ENCODE measurements at places on chromosomes 6 and 20.

DNA sequence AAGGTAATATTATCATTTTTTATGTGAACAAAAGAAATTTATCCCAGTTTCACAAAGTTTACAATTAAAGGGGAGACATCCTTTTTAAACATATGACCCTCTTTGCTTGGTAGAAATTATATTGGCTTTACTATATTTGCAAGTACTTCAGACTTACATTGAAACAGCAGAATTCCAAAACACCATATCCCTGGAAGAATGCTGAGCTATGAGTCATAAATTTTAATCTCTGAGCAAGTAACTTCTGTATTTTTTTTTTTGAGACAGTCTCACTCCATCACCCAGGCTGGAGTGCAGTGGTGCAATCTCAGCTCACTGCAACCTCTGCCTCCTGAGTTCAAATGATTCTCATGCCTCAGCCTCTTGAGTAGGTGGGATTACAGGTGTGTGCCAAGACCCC lies 240.4 kb downstream of the TBC1D32 start:
- DNase-seq = no peak

DNA sequence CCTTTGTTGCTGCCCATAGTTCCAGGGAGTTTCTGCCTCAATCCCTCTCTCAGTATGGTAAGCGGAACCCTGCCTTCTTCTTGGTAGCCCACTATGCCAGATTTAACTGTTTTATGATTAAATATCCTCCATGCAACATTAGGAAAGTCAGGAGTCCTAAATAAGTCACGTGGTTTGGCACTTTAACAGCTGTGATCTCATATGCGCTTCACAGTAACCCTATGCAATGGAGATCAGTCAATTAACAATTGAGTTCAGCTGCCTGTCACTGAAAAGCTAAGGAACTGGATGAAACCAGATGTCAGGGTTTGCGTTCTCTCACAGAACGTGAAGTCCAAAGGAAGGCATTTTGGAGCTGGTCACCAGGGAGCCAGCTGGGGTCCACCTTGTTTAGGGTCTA lies 81.6 kb downstream of the PSMB1 start:
- DNase-seq = no peak

- DNase-seq = no peak
Observed at GRCh38 chr6:119728220-119728750, 378.7 kb upstream of the MAN1A1 start.

DNA sequence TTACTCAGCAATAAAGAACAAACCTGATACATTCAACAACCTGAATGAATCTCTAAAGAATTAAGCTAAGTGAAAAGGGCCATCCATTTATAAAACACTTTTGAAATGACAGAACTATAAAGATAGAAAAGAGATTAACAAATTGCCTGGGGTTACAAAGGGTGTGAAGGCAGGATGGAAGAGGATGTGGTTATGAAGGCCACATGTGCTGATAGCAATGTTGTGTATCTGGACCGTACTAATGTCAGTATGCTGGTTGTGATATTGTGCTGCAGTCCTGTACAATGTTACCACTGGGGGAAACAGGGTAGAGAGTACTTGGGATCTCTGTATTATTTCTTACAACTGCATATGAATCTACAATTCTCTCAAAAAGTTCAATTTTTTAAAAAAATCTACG lies 36.4 kb downstream of the ELOVL5 start:
- no peak for DNase-seq

GRCh38 chr6:121344539-121344938 lies 10.3 kb upstream of the TBC1D32 start:
- no peak for DNase-seq

GRCh38 chr6:5466281-5467136 lies 205.2 kb downstream of the FARS2 start:
- no peak for DNase-seq

DNA sequence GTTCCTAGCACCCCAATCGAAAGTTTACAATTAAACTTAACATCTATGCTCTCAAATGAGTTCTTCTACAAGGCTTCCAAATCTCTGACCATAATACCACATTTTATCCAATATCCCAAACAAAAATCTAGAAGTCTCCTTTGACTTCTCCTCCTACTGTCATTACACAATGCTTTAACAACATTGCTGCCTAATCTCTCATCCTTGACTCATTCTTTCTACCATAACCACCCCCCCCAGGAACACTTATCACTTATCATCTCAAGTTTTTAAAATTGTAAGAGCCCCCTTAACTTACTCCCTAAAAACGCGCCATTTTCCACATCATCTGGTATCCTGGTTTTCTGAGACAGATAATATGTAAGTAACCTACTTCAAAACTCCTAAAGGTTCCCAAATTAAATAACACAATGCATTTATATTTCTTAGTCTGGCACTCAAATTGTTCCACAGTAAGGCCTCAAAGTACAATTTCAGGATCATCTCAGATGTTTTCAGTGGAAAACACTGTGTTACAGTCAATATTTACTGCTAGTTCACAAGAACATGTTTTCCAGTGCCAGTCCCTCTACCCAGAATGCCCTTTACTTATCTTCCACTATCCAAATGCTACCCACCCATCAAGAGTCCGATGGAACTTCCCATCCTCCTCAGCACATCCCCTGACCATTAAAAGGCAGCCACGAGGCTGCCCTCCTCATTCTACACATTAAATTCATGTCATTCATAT lies 308.2 kb upstream of the THEMIS start:
- DNase-seq = no peak

DNA sequence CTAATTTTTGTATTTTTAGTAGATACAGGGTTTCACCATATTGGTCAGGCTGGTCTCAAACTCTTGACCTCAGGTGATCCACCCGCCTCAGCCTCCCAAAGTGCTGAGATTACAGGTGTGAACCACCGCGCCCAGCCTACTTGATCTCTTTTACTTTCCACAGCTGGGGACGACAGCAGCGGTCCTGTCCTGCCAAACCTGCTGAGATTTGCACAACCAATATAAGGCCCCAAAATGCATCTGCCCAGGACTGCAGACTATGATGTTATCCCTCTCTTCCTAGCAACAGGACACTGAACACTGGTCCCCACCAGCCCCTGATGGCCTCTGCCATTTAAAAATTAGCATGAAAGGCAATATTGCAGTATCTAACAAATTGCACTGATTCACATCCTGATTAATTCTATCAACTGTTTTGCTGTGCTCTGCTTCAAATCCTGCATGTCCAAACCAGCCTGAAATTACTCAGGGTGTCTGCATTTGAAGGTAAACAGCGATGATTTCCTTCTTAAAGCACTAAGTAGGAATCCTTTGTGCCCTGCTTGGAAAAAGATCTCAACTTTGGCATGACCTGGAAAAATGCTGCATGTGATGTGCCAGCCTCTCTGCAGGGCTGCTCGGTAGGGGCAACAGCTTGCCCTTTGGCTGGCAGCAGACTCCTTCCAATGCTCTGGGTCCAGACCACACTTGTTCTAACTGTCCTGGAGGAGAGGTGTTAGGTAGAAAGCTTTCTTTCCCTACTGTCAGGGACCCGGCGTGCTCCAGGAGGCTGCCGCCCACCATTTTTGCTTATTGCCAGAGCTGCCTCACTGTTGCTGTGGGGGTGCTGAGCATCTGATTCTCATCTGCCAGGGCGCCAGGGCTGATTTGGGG lies 27.4 kb upstream of the PXDC1 start:
- DNase-seq = no peak

DNA sequence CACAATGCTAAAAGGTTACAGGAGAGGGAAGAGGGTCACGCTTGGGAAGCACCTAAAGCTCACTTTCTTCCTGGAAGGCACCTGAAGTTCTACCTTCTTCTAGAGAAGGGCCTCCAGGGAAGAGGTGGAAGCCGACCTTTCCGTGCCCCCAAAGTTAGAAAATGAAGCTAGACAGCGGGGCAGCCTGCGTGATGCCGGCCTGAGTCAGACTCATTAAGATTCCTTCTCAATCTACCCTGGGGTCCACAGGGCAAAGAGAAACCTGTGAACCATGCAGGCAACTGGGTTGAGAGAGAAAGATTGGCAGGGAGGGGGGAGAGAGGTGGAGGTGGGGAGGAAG lies 54.8 kb upstream of the CCDC167 start:
- DNase-seq = no peak

DNA sequence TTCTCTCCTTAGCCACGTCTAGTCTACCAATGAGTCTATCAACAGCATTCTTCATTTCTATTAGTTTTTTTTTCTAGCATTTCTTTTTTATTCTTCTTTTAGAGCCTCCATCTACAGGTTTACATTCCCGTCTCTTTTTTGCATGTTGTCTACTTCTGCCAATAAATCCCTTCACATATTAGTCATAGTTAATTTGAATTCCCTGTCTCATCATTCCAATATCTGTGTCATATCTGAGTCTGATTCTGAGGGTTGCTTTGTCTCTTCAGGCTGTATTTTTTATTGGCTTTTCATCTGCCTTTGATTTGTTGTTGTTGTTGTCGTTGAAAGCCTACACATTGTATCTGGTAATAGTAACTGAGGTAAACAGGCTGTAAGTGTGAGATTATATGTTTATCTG lies 104.6 kb downstream of the HMGCLL1 start:
- no peak for DNase-seq

DNA sequence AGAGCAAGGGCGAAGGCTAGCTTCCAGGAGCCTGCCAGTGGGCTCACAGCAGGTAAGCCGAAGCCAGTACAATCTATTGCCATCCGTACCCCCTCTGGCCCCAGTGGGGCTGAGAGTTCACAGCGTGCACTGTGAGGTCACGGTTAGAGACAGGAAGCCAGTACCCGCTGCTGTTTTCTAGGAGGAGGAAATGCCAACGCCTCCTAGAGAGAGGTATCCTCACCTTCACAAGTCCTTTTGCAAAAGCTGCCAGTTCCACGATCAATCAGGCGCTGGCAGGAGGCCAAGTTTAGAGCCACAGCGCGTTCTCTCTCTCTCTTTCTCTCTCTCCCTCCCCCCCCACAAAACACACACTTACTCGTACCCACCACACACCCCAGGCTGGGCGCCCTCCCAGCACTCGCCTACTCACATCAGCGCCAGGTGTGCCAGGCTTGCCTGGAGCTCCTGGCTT lies 22.5 kb downstream of the COL9A1 start:
- no peak for DNase-seq

- DNase-seq = no peak
Observed at GRCh38 chr20:57678340-57678739, 31.5 kb downstream of the PMEPA1 start.

DNA sequence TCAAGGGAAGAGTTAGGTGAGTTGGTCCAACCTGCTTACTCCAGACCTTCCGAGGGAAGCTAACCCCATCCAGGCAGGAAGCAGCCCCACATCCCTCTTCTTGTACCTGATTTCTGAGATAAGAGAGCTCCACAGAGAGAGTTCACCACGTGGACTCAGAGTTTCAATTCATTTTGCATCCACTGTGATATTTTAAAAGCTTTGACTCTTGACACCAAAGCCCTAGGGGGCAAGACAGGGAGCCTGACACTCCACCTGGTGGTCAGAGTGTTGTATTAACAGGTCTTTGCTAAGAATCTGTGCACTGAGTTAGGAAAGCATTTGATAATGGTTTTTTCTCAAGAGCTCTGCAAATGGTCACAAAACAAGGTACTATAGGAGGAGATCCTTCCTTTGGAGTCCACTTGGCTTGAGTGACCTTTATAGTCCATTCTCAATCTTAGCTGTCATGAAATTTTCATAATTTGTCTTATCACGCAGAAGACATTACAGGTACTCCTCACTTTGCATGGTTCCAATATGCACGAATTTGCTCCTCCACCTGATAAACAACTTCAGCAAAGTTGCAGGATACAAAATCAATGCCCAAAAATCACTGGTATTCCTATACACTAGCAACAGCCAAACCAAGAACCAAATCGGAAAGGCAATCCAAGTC lies 56.2 kb upstream of the RIPOR2 start:
- peak; percentile 3 for DNase-seq

- DNase-seq = no peak
Observed at GRCh38 chr6:43521836-43522235, 4.9 kb downstream of the POLR1C start.

GRCh38 chr20:51382986-51383821 lies 159.3 kb downstream of the NFATC2 start:
- peak; percentile 26 for DNase-seq

DNA sequence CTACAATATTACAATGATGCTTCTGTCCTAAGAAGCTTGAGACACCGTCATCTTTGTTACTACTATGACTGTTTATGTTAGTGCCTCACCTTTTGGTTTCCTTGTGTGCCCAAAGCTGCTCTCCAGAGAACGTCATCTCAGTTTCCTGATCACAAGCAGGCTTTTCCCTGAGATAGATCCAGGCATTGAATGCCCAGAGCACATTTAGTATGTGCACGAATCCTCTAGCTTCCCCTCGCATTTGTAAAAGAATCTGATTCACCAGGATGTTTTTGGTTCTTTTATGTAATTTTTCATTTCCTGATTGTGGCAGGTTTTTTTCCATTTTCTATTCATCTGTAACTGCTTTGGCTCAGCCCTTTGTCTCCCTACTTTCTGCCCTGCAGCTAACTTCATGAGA lies 100.2 kb upstream of the TMEM181 start:
- no peak for DNase-seq

DNA sequence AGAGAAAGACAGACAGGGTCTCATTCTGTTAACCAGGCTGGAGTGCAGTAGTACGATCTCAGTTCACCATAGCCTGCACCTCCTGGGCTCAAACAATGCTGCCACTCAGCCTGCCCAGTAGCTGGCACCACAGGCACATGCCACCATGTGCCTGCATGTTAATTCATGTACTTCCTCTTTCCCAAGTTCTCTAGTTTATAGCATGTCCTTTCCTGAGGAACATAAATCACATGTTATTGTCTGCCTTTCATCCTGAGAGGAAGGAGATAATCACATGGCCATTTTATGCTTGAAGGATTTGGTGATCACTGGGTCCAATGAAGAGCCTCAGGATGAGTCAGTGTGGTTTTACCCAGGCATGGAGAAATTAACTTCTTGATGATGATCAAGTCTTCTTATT lies 47.9 kb downstream of the COL11A2 start:
- no peak for DNase-seq

GRCh38 chr20:17679941-17680835 lies 1.9 kb downstream of the RRBP1 start:
- DNase-seq = no peak

DNA sequence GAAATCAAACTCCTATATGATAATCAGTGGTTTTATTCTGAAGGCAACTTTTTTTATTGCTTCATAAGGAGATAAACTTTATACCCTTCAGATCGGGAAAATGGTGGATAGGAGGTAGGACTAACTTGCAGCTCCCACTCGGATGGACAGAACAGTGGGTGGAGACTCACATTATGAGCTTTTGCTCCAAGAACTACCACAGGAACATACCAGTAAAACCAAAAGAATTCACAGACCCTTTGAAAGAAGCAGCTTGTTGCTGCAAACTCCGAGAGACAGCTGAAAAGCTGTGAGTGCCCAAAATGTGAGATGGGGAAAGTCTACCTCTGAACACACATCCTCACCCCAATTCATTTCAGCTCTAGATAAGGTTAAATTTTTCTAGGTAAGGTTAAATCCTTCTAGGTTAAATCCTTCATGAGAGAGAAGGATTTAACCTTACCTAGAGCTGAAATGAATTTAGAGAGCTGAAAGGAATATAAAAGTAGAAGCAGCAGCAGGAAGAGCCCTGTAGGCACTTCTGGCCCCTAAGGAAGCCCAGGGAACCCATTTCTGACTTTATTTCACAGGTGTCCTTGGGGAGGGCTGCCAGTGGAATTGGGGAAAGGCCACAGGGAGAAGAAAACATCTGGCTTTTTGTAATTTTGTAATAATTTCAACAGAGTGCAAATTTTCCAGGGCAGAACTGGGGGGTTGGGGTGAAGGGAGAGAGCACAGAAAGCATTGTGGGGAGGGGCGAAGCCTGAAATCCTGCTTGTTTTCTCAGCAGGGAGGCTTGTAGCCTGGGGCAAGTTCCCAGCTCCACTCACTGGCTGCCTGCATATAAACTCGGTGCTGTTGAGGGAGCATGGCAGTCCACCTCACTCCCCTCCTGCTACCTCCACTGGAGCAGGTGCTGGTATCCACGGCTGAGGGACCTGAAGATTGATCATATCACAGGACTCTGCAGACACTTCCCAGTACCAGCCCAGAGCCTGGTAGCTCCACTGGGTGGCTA lies 65.9 kb upstream of the HCRTR2 start:
- no peak for DNase-seq
